Right forelimb (tissue), 1 donor: ENCODE measurements at places on chromosomes 7 and 10.

DNA sequence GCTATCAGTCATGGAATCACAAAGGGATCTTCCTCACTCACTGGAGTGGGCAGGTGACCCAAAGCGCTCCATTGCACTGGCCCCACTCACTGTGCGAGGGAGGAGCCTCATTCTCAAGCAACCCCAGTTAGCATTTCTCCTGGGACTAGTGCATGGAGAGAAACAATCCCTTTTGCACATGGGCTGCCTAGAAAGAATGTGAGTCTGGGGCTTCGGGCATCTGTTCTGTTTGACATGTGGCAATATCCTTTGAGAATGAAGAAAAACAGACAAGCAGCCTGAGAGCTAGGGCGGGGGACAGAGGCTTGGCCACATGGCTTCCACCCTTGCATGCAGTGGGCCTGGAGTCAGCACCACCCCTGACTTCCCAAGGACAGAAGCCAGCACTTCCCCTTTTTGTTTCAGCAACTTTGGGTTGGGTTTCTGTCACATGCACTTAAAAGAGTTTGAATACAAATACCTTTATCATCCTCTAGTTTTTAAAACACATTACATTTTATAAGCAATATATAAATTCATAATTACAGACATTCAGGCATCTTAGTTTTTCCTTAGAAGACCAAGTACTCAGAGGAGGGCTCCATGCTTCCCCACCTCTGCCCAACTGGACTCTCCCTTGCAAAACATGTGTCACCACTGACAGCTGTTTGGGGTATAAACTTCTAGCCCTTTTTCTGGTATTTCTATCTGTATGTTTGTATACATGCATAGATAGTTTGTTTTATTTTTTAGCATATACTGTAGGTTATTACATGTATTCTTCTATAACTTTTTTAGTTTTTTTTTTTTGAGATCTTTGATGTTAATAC lies 73.8 kb downstream of the RBM20 start:
- DNase-seq = no peak

DNA sequence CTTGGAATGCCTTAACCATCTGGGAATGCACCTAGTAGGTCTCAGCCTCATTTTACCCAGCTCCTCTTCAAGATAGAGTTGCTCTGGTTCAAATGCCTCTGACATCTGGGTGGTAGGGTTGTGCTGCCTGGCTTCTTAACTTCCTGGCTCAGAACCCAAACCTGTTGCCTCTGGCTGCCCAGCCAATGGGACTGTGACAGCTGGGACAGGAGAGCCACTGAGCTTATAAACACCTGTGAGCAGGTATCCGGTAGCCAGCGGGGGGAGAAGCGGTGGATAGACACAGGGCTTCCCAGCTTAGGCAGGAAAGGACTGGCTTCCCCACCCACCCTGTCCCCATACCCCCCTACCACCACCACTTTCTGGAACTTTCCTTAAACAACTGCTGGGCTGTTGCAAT lies 115.8 kb upstream of the CARD11 start:
- DNase-seq = no peak

DNA sequence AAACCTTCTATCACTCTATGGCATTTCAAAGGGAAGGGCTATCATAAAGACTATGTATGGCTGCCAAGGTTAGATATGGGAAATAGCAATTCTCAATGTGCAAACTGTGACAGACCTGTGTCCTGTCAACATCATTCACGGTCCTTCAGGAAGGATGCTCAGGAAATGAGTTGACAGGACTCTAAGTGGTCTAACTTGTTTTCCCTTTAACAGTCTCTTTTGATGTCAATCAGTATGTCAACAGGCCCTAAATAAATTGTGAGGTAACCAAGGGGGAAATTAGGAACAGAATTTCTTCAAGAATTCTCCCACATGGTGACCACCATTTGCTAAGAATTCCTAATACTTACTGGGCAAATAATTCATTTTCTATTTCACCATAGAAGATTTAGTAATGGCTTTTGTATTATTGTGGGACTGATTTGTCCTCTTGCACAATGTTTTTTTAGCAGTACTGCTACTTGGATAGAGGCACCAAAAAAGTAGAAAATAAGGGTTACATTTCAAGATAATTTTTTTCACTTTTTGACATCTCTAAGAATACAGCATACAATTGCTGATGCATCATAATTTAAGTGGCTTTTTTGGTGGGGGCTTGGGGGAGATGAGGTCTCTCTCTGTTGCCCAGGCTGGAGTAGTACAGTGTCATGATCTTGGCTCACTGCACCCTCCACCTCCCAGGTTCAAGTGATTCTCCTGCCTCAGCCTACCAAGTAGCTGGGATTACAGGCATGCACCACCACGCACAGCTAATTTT lies 275.8 kb downstream of the CACNA2D1 start:
- no peak for DNase-seq

DNA sequence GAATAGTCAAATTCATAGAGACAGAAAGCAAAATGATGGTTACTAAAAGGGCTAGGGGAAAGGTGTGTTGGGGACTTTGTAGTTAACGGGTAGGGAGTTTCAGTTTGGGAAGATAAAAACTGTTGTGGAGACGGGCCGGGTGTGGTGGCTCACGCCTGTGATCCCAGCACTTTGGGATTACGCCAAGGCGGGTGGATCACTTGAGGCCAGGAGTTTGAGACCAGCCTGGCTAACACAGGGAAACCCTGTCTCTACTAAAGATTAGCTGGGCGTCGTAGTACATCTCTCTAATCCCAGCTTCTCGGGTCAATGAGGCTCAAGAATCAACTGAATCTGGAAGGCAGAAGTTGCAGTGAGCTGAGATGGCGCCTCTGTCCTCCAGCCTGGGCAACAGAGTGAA lies 30.8 kb downstream of the KPNA7 start:
- no peak for DNase-seq

DNA sequence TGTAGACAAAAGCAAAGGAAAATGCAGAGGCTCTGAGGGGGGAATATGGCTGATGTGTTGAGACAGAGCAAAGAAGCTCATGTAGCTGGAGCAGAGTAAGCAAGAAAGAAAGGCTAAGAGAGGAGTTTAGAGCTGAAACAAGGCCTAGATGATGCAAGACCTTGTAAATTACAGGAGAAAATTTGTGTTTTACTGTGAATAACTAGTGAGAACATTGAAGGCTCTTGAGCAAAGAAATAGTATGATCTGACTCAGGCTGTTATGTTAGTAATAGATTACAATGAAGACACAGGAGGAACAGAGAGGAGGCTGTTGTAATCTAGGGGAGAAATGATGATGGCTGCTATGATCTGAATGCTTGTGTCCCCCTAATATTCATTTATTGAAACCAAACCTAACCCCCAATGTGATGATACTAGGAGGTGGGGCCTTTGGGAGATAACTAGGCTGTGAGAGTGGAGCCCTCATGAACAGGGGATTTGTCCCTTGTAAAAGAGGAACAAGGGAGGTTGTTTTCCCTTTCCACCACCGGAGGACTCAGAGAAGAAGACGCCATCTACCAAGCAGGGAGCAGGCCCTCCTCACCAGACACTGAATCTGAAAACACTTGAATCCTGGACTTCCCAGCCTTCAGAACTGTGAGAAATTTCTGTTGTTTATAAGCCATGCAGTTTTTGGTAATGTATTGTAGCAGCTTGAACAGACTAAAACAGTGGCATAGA lies 394.9 kb downstream of the HTR7 start:
- DNase-seq = no peak

GRCh38 chr10:79413196-79413595 lies 32.2 kb downstream of the ZCCHC24 start:
- peak; percentile 50 for DNase-seq

DNA sequence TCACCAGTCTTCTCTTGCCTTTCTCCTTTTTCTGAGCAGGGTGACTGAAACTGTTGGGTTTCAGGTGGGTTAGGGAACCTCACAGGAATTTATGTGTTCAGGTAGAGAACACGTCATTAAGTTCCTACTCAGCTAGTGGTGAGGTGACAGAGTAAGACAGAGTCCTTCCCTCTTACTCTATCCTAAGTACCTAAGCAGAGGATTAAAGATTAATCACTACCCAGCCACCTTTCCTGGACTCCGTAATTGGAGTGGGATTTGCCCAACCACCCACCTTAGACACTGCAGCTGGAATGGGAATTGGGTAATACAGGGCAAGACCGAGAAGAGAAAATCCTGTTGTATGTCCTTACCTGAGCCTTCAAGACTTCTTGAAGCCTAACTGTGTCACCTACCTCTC lies 158.1 kb downstream of the LRRC4 start:
- DNase-seq = no peak

DNA sequence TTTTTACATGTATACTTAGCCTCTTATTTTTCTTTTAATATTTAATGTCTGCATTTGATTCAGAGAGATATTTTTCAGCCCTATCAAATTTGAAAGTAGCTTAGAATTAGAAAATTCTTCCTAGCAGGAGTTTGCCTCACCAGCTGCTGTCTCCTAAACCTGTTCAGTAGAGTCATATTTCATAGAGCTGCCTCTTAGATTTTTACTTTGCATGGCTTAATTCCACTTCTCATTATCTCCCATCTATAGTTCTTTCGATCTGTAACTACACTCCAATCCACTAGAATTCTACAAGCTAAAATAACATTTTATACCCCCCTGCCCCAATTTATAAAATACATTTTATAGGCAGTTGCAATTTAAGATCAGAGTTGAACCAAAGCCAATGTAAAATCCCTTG lies 227.0 kb downstream of the ANK3 start:
- DNase-seq = no peak

GRCh38 chr7:20786779-20787659 lies at the start of gene SP8:
SP8 (minus strand) TSS chr7:20786886; CDS start chr7:20786798, 88 bp downstream.
- DNase-seq = peak; percentile 63

DNA sequence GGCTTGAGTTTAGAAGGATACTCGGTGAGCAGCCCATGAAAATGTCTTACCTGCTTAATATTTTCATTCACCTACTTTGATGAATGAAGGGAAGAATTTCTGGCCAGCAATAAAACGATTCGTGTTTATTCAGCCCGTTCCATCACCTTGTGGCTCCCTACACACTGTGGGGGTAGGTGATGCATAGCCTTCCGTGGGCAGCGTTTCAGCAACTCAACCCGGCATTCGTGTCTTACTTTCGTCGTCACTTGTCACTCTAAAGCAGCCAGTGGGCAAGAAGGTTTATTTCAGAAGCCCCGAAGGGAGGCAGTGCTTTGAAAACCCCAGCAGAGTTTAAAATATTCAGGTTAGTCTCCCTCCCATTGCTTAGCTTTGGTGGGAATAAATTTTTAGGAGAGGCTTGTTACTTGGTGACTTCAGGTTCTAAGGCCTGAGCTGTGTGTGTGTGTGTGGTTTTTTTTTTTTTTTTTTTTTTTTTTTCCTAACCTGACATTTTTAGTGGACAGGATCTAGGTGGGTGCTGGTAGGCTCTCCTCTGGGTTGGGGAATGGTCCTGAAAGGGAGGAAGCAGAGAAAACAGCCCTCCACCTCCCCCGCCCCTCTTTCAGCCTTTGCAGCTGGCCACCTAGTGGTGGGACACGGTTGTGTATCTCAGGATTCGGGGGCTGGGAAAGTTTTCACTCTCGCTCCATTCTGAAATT lies 1.8 kb downstream of the GRK5 start:
- DNase-seq = peak; percentile 73

DNA sequence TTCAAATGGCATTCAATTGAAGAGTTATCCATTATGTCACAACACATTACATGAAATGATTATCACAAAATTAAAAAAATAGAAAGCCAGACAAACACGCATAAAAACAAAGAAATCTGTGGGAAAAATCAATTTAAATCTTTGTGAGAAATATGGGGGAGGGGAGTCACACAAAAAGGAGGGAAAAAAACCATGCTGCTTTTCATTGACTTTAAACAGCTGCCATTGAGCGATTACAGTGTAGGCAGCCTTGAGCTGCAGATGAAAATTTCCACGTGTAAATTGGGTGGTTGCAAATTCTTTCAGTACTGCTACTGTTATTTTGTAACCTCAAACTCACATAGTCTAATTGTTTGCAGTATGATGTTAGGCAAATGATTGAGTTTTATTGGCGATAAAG lies 889.9 kb upstream of the PHF14 start:
- DNase-seq = no peak

- no peak for DNase-seq
Measured at GRCh38 chr7:131302876-131303707, 24.6 kb upstream of the MKLN1 start.

DNA sequence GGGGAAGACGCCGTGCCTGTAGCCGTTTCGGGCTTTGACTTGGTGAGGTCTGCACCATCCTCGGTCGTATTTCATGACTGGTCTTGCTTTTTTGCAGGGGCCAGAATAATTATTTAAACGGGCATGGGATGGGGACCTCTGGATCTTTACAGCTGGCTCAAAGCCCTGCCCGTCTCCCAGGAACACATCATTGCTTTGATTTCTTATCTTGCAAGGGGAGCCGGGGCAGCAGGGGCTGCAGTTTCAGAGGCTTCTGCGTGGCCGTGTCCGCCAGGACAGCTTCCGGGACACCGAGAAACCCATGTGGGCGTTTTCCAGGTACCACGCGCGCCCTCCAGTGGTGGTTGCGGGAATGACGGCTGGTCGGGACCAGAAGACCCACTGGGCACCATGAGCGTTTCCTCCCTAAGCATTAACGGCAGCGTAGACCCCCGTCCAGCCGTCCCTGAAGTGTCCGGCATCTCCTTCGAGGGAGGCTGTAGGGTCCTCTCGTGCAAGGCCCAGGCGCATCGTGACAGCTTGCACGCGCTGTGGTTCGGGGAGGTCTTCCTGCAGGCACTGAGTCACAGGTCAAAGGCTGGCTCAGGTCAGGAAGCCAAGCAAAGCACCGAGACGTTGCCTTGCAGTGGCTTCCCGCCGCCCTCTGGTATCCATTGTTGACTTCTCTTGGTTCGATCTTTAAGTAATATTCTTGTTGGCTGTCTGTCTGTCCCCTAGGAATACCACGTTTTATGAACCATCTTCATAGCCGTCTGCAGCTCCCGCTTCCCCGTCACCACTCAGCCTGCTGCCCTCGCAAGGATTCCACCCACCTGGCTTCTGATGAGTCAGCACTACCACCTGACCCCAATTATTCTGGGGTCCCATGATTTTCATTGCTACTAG lies 16.2 kb upstream of the ZFAND2A start:
- DNase-seq = peak; percentile 88

DNA sequence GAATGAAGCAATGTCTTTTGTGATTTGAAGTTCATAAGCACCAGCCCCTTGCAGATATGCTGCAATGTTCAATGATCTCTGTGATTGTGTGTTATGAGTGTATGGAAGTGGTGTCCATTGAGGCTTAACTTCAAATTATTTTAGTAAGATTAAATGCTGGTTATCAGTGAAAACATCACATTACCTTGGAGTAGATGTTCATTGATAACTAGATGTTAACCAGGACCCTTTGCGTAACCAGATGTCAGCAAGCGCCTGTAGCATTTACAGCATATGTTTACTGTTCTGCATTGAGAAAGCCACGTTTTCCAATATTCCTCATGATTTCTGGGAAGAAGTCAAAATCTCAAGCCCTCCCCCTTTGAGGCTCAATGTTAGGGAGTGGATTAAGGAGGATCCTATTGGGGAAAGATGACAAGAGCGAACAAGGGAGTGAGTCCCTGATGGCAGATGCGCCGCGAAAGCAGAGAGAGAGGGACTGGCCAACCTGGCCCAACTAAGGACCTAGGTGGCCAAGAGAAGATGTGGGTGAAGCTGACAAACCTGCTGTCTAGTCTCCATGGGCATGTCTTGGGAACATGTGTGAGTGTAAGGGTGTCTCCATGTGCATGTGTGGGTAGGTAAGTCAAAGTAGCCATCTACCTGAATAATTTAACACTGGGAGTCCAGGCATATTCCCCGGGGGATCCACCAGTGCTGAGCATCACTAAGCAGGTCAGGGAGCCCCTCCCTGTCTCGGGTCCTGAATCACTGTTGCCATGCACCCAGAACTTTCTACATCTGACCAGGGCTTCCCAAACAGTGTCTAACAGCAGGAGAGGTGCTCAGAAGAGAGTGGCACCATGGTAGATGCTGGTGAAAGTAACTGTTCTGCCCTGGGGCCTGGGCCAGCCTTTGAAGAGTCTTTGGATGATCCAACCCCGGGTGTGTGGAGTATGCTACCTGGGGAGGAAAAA lies 141.6 kb upstream of the GDF10 start:
- DNase-seq = peak; percentile 23

- DNase-seq = peak; percentile 20
Measured at GRCh38 chr10:96407560-96408069, 48.8 kb upstream of the OPALIN start.
